ENCODE measurements at places on chromosomes 2 and 18. TPM values are rescaled to one million over a fixed set of nuclear protein-coding genes. Genes with fewer than 3 reads are reported as not detected.

- DNase-seq = no peak
These were observed 96.9 kb upstream of the RMP24 start for GRCh38 chr18:35875566-35875965.

- no peak for DNase-seq
These were observed 126.4 kb upstream of the EPAS1 start for GRCh38 chr2:46170611-46171350.

Gene CAPN13
- total RNA-seq = not detected

DNA sequence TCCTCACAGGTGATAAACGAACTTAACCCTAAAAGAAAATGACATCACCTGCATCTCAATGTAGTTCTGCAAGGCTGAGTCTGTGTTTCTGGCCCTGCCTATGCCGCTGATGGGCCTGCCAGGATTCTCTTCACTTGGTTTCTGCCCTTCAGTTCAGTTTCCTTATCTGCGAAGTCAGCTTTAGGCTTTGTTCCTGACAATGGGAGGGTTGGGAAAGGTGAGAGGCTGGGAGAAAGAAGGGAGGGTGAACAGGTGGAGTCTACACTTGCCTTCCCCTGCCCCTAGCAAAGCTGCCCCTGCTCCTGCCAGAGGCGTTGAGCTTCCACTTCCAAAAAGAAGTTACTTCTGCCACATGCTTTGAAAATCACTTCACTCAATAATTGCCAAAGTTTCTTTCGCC is 124.0 kb upstream of the APCDD1 start:
- DNase-seq = no peak

- no peak for DNase-seq
These were observed 151.4 kb downstream of the TMEFF2 start for GRCh38 chr2:192043216-192043870.

DNA sequence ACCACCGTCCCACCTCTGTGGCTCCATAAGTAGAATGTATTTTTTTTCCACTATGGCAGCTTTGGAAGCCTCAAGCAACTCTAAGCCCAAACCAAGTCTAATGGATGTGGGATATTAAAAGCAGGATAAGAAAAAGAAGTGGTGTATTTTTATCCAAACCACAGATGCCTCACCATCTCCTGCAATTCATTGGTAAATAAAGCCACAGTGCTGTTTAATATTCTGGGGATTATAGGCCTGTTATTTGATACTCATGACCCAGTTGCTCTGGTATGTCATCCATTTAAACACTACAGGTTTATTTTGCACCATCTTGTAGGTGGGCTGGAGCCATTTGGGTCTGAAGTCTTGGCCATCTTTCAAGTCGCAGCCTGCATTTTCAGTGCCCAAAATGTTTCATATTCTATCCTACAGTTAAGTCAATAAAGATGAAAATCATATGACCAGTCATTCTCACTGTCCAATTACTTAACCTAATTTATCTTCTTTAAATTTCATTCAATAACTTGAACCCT is 279.5 kb upstream of the EPHA4 start:
- DNase-seq = no peak

- DNase-seq = no peak
These were observed 991.9 kb upstream of the CHAC2 start for GRCh38 chr2:52775674-52776073.

All from activated naive CD8-positive, alpha-beta T cell treated with anti-CD3 and anti-CD28 coated beads, Interleukin-2, amount 10 ng/mL, durations not matched to agents 7 days and 5 days (primary cell).